ENCODE measurements at places on chromosomes 11 and 22.

GRCh38 chr11:46912526-46913150, 5.7 kb downstream of the LRP4 start:
- no peak for DNase-seq

DNA sequence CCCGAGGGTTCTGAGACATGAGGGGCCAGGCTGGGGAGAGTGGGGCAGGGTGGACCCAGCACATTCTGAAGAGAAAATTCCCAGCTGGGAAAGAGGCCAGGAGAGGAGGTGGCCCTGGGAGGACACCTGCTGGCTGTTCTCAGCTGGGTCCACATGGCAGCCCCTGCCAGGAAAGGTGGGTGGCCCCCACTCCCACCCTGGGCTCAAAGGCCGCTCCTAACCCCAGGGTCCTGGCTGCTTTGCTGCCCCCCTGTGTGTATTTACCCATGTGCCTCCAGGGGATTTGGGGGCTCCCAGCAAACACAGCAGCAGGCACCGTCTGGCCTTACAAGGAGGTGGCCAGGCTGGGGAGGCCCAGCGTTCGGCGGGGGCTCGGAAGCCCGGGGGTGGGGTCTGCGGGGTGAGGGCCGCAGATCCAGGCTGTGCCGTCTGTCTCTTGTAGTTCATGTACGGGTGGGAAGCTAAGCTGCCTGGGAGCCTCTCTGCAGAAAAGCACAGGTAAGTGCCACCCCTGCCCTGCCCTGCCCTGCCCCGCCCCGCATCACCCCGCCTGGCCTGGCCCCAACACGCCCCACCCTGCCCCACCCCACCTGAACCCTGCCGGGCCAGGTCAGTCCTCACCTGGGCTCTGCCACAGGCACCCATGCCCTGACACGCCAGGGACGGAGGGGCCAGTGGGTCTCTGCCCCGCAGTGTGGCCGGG, 10.6 kb downstream of the MUC5B start:
- DNase-seq: no peak

DNA sequence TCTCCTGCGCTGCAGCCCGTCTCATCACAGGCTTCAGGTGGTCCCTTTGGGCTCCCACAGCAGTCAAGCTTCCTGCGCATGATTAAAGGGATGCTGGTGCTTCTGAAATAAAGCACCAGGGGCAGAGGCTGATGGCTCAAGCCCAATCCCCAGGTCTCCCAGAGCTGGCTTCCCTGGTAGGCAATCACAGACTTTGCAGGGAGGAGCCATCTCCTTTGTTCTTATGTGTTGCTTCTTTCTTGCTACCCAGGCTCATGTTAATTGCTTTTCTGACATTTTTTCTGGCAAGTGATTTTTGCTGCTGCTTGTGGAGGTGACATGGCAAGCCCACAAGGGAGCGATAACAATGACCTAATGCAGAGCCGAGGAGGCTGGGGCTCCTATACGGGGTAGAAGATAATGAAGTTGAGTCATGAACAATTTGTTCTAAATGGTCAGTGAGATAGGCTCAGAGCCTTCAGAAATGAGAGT, 25.2 kb upstream of the PLET1 start:
- no peak for DNase-seq

- DNase-seq: no peak
These were observed 72.6 kb downstream of the DEPDC5 start for GRCh38 chr22:31826443-31826842.

DNA sequence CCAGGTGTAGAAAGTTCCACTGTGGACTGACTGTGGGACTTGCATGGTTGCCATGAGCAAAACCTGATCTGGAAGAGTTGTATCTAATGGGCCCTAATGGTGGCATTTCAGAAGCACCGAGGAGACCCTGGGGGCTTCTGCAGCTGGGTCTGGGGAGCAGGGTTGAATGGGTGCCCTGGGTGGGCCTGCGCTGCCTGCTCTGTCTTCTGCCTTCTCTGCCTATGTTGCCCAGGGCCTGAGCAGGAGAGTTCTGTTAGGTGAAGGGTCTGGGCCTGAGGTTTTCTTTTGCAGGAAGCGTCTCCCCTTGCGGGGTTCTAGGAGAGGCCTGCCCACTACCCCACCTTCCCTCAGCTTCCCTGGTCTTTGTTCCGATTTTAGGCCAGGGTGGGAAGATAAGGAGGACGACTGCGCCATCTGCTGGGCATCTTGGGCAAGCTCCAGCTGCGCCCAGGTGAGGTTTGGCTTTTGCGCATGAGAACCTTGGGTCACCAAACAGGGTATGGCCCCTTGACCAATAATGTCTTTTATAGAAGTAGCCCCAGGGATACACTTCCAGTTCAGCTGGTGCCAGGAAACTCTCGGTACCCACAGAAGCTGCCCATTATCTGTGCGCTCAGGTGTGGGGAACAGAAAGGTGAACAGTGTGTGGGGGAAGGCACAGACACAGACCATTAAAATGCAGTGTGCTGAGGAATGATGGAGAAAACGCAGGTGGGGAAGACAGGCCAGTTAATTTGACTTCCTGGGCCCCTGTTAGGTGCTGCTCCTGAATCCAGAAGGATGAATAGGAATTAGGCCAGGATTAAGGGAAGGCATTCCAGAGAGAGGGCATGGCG, 23.2 kb downstream of the COMMD9 start:
- peak; percentile 15 for DNase-seq

DNA sequence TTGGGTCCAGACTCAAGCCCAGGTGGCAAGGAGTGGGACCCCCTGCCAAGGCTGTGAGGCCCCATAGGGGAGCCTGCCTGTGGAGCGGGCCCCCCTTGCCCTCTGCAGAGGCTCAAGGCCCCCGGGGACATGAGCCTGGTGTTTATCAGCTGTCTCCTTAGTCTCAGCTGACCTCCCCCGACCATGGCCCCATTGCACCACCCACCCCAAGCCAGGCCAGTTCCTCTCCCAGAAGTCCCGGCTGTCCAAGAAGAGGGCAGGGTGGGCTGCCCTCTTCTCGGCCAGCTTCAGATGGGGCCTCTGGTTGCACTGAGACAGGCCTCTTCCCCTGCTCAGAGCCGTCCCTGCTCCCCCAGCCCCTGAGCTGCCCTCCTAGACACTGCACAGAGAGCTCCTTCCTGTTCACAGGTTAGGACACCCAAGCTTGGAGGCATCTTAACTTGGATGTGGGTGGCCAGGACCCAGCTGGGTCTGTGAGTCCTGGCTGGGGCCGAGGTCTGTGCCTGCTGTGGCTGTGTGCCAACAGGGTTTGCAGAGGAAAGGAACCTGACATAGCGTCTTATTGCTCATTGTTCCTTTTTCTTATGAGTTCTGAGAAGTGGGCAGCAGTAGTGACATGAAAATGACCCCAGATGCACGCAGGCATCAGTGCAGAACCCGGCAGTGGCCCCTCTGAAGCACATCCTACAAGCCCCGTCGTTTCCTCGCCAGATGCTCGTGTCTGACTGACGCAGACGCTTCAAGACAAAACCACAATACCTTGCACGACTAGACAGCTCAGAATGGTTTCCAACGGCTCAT, 5.4 kb downstream of the TRABD start:
- no peak for DNase-seq

GRCh38 chr11:94449437-94449836, 44.2 kb downstream of the MRE11 start:
- DNase-seq: peak; percentile 54

GRCh38 chr11:116329354-116330090, 443.3 kb downstream of the BUD13 start:
- no peak for DNase-seq

- DNase-seq: no peak
These were observed 41.3 kb downstream of the LRRC32 start for GRCh38 chr11:76629116-76629852.

DNA sequence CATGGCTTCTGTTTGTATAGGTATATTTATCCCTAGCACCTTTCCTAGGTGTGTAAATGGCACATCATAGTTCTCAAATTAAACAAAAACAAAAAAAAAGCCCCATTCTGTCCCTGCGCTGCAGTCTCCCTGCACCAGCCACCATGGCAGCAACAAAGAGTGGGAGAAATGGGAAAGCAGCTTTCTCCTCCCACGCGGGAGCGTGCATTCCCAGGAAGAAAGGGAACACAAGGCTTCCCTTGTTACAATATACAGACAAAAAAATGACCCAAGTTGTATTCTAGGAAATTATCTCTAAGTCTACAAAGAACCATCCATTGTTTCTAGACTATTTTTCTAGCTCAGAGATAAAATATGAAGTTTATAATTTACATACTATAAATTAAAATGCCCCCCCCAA, 16.1 kb upstream of the TMPRSS5 start:
- DNase-seq: no peak

GRCh38 chr11:7901319-7901854, 29.7 kb downstream of the OR10A6 start:
- no peak for DNase-seq

- DNase-seq: no peak
These were observed 33.7 kb upstream of the MPPED1 start for GRCh38 chr22:43377896-43378704.

DNA sequence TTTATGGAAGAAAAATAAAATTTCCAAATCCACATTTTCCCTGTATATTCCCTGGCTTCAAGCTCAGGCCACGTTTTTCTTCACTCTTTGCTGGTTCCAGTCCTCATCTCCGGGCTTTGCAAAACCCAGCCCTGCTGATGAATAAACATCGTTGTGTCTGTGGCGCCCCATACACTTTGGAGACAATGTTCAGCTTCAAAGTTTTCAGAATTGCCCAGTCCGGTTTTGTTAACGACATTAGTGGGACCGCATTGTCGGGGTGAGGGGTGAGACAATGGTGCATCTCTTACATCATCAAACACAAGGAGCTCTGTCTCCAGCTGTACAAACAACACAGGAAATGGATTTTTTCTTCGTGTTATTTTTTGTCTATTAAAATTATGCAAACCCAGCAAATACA, 53.4 kb upstream of the HTATIP2 start:
- DNase-seq: no peak

DNA sequence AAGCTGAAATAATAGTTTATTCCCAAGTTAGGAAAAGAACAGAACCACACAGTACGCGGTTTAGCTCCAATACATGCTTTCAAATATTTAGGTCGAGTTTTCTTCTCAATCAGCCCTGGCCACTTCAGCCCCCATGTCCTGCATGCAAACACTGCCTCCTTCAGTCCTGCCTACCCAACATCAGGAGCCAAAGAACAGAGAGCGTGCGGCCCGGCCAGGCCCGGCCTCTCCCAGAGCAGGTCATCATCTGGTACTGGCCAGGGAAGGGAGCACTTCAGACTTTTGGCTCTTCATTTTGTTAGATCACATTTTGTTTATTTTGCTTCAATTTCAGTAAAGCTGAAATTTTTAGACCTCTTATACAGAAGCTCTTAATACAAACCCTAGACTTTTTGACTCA, 6.7 kb downstream of the BRD1 start:
- DNase-seq: no peak

- no peak for DNase-seq
These were observed 94.8 kb downstream of the KCNQ1 start for GRCh38 chr11:2539371-2540222.

DNA sequence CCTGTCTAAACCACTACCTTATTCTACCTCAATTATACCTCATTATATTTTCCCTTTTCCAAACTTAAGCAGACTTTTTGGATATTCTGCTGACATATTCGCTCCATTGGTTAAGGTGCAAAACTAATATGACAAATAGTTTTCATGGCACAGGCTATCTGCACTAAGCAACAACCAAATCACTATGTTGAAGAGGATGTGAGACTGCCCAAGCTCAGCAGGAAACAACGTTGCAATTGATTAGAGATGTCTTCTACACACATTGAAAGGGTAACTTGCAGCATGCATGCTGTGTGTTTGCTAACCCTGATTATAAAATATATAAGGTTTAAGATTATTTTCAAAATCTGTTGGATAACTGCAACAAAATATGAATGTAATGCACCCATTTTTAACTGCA, 61.6 kb downstream of the STK33 start:
- no peak for DNase-seq

DNA sequence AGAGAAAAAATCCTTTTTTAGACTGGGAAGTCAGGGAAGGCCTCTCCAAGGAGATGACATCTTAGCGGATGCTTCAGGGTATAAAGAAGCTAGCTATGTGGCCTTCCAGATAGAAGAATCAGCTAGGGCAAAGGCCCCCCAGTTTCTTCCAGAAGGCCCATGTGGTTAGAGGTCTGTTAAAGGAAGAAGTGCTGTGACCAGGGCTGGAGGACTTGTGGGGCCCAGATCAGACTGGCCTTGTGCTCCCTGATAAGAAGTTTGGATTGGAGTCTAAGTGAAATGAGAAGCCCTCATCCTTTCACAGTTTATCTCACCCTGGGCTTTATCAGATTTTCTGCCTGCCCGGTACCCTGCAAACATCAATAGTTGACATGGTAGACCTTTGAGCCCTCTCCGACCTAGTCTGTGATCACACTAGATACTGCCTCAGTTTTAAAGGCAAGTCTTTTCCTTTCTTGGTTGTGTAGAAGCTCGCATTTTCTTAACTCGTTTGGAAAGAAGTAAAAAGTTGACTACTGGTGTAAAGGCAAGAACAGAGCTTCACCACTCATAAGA, 7.8 kb downstream of the AMPD3 start:
- no peak for DNase-seq

GRCh38 chr22:39214006-39214382, 30.8 kb downstream of the PDGFB start:
- no peak for DNase-seq

DNA sequence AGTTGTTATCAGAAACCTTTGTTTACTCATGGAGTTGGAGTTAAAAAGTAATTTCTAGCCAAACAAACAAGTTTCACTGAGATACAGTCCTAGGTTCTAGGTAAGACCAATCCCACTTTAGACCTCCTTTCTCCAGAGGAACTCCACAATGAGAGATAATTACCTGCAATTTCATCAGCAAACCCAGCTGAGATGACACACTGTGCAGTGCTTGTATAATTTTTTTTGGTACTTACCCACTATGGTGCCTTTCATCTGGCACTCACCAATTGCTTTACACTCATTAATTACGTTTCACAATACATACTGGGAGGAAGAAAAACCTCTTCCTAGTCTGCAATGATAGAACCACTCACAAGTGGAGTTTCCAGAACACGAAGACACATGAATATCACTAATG, 1.8 kb upstream of the MUC15 start:
- DNase-seq: no peak

DNA sequence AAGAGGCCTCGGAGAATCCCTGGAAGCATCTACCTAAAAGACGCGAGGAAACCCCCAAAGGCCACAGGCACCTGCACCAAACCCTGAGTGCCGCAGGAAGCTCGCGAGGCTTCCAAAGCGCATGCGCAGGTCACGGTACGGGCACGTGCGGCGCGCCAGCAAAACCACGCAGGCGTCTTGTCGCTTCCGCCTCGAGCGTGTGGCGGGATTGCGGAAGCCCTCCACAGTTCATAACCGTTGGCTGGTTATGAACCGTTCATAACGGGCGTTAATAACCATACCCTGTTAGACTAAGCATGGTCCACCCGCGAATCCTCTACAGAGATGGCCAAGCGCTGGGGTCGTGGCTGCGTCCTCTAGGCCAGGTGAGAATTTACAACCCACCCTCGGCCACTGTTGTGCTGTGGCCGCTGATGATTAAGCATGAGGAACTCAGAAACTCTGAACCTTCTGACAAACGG, 46.4 kb downstream of the MORC2 start:
- no peak for DNase-seq

DNA sequence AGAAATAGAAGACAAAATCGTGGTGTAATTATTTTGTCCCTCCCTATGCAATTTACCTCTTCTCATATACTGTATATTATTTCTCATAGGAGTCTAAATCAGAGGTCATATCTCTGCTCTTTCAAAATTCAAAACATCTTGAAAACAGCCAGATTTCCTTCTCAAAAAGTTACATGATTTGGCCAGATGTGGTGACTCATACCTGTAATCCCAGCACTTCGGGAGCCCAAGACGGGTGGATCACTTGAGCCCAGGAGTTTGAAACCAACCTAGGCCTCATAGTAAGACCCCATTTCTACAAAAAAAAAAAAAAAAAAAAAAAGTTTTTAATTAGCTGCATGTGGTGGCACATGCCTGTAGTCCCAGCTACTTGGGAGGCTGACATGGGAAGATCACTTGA, 29.0 kb upstream of the DNAJB7 start:
- no peak for DNase-seq

All from SW 1271 (cell line).